Effector memory CD8-positive, alpha-beta T cell (primary cell): ENCODE measurements at places on chromosomes 5 and 9.

- no peak for DNase-seq
Observed at GRCh38 chr9:16626577-16627130, 243.8 kb downstream of the BNC2 start.

- DNase-seq: peak; percentile 42
Observed at GRCh38 chr9:95131023-95131943, 186.2 kb downstream of the FANCC start.

DNA sequence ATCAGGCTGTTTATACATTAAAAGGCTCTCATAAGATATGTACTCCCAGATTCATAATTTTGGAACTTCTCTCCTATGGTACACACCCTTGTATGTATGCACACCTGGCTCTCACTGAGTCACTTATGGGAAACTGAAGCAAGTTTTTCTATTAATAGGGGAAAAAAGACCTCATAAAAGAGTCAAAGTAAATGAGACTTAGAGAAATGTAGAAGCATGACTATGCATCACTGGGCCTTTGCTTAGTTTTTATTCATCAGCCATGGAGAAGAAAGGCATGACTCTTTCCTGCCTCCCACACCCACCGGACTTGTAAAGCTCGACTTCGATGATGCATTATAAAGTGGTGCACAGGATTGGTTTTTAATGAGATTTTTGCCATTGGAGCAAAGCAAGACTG is 28.2 kb downstream of the MTAP start:
- no peak for DNase-seq

- no peak for DNase-seq
Observed at GRCh38 chr5:5351288-5351979, 71.0 kb upstream of the ICE1 start.

DNA sequence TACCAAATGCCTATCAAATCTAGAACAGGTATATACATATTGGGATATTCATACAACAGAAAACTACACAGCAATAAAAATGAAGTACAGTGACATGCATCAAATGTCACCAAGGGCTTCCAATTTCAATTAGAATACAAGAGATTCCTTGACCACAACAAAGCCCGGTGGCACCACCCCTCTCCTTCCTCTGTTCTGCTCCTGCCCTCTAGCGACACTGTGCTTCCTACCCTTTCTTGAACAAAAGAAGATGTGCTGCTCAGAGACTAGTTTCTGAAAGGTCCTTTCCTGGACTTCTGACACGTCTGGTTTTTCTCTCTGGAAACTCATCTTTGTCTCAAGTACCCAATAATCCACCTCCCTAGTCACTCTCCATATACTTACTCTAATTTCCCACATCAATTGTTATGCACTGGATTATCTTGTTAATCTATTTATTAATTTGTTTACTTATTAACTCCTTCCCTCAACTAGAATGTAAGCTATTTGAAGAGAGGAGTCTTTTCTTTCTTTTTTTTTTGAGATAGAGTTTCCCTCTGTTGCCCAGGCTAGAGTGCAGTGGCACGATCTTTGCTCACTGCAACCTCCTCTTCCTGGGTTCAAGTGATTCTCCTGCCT is 70.4 kb upstream of the CTSV start:
- no peak for DNase-seq

DNA sequence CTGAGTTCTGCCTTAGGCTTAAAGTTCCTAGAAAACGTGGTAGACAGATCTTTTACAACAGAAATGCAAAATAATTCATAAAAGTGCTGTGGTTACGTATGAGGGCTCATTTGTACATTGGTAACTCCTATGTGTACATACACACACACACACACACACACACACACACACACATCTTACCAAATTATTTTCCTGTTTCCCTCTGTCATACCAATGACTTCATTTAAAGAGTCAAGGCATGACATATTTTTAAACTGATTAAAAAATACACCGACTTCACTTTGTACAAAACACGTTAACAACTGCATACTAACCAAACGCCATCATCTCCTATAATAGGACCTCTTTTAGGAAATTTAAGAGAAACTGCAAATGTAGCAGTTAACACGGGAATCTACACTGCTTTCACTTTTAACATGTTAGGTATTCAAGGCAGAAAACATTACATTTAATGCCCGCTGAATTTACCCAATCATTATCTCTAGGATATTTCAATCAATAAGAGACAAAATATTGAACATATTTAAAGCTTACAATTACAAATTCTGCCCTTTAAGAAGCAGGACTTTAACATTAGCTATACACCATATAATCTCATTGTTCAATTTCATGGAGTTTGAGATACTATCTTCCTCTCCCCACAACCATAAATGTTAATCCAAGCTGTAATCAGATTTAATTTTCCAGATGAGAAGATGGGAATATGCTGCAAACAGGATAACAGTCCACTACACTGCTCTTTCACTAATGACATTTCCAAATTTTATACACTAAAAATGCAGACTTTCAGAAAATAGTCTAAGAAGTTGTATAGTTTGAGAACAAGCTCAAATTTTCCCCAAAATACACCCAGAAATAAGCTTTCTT is 133.1 kb downstream of the DENND1A start:
- no peak for DNase-seq
